ENCODE measurements at places on chromosomes 3 and 15.

- no peak for DNase-seq
These were observed 78.2 kb downstream of the FAIM start for GRCh38 chr3:138686771-138687221.

DNA sequence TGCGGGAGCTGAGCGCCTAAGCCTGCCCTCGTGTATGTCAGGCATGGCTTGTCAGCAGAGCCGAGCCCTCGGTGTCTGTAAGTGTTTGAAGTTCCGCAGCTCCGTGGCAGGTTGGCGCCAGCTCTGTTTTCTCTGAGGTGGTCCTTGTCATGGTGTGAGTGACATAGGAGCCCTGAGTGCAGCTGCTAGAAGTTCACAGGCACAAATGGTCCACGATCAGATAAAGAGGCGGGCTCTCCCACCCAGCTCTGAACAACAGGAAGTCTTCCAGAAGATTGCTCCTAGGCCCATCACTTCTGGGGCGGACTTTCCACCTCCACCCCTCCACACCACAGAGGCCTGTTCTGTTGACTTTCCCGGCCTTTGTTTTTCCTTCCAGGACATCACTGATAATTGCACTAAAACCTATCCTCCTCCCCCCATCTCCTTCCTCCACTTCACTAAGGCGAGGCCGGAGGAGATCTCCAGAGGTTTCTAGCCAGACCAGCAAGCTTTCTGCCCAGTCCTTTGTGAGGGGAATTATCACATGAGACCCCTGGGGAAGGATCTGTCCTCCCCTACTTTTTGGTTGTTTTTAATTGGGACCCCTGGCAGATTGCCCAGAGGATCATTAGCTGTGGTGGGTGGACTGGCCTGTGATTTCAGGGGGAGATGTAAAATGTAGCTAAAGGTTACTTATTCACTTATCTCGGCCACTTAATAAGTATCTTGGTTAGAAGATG, 19.9 kb downstream of the ITPR1 start:
- DNase-seq = no peak

DNA sequence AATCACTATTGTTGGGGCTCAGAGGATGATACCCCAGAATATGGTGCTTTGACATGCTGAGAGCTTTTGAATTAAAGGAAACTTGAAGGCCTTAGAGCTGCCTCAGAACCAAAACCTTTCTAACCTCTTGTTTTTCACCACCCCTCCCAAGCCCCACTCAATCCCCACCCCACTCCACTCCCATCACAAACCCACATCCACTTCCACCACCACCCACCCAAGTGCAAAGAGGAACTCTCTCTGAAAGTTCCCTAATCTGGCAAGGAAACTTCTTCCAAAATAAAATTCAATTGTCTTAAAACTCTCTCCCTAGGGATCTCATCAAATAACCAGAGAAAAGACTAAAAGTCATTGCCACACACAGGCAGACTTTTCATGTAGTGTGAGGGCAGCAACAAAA, 301.2 kb upstream of the ARHGEF26 start:
- no peak for DNase-seq

DNA sequence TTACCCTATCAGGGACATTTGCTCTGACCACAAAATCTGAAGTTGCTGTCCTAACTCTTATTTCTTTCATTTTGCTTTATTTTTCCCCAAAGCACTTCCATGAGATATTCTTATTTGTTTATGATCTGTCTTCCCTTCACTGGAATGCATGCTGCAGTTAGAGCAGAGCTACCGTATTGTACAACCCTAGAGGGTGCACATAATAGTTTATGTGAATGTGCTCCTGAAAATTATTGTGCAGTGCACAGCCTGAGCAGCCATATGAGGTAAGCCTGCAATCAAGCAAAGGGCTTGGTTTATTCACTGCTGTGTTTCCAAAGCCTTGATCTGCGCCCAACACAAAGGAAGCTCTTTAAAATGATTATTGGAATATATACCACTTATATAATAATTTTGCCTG, 120.3 kb upstream of the CADPS start:
- no peak for DNase-seq

DNA sequence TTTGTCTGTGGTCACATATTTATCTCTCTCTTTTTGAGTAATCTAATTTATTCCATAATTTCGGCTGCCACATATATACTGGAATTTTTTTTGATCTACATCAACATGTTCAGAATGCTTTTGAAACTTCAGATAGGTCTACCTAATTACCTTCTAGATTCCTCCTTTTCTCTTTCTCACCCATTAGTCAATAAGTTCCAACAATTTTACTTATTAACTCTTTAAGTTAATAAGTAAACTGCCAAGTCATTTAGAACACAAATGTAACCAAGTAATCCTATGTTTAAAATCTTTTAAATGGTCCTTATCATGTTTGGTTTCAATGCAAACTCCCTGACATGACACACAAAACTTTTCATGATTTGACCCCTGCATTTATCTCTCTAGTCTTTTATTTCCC, 410.5 kb downstream of the UNC13C start:
- DNase-seq = no peak

GRCh38 chr3:26712211-26713026, 89.8 kb downstream of the LRRC3B start:
- DNase-seq = no peak

GRCh38 chr15:78233496-78233895, 869 bp downstream of the ACSBG1 start:
- no peak for DNase-seq

- DNase-seq = no peak
These were observed 38.1 kb upstream of the LACTB start for GRCh38 chr15:63083541-63083940.

DNA sequence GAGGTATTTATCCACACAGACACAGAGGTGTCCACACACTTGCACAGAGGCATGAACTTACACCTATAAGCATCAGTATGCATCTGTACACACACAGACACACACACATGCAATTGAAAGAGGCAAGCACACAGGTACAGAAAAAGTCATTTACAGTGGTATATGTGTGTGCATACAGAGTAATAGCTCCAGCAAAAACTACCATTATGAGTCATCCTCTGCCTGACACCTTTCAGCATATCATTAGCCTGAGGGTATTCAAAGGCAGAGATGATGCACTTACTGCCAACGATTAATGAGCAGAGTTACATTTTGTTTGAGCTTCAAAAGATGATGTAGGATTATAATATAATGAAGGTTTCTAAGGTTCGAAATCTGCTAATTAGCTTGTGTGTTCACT, 100.3 kb upstream of the TPRG1 start:
- no peak for DNase-seq

DNA sequence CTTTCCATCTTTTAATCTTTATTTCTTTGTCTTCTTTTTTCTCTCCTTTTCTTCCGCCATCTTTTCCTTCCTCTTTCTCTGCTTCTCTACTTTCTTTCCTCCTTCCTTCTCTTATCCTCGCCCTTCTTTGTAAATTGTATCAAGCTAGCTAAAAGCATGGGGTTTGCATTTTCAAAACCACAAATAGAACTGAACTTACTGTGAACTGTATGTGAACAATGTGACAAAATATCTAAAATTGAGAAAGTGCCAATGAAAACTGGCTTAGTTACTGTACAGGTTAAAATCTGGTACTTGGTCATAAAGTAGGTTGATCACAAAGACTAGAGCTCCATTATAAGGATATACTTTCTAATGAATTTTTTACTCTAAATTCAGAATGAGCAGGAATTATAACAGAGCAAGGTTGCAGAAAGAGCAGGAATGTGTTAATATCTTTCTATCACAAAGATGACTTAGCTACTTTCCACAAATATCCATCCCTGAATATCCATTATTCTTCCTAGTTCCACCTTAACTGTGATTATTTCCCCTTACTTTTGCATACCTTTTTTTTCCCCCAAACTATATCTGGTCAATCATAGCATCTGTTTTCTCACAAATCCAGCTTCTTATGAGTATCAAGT, 122.4 kb downstream of the LSAMP start:
- DNase-seq = no peak

GRCh38 chr3:106272302-106272701, 403.5 kb upstream of the CBLB start:
- DNase-seq = no peak

- DNase-seq = no peak
These were observed 106.9 kb downstream of the TLE3 start for GRCh38 chr15:69990566-69991421.

GRCh38 chr15:33045066-33045810, 149.3 kb downstream of the FMN1 start:
- DNase-seq = no peak

DNA sequence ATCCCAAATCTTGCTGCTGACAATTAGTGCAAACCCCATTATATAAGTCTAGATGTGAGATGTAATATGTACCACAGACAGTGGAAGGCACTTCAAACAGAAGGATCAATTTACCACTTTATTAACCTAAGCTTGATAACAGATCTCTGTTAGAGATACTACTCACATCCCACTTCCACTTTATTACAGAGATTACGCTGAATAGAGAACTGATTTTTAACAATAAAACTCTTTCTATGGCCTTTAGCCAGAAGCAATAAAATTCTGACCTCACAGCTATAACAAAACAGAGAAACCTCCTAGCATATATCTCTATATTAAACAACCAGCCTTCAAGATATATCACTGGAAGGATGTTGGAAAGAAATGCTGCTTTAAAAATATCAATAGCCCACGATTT, 517.7 kb downstream of the MAGI1 start:
- DNase-seq = no peak

DNA sequence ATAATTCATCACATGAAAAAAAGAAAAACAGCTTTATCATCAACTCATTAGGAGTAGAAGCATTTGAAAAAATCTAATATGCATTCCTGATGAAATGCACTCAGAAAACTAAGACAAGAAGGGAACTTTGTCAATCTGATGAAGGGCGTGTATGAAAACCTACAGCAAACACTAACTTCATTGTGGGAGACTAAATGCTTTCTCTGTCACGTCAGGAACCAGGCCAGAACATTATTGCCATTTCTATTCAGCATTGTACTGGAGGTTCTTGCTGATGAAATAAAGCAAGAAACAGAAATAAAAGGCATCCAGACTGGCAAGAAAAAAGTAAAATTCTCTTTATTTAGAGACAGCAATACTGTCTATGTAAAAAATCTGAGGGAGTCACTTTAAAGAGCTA, 235.2 kb downstream of the GABRB3 start:
- no peak for DNase-seq

GRCh38 chr3:191958980-191959671, 498.2 kb downstream of the PYDC2 start:
- DNase-seq = no peak

GRCh38 chr3:44076221-44076829, 165.4 kb upstream of the TOPAZ1 start:
- DNase-seq = no peak

DNA sequence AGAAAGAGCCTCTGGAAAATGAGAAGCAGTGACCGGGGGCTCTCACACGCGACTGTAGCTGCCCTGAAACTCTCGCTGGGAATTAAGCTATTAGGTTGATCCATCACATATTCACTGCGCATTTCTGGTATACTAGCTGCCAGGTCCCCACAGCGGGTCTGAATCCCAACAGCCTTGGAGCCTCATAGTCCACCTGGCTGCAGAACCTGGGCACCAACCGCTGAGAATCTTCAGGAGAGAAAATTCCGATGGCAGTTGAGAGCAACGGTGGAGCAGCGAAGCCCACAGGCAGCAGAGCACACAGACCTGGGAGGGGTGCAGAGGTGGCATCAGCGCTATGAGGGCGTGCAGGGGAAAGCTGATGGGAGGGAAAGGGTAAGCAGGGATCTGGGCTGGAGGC, 75.1 kb downstream of the FAM174B start:
- DNase-seq = no peak

- DNase-seq = no peak
These were observed 163.2 kb downstream of the MAGI1 start for GRCh38 chr3:65875393-65876027.

Measured in stimulated activated CD4-positive, alpha-beta T cell treated with anti-CD3 and anti-CD28 coated beads, Interleukin-15, amount 100 ng/mL, for 1 hour (primary cell).